Activated naive CD4-positive, alpha-beta T cell (primary cell): ENCODE measurements at places on chromosomes 11 and 22.

DNA sequence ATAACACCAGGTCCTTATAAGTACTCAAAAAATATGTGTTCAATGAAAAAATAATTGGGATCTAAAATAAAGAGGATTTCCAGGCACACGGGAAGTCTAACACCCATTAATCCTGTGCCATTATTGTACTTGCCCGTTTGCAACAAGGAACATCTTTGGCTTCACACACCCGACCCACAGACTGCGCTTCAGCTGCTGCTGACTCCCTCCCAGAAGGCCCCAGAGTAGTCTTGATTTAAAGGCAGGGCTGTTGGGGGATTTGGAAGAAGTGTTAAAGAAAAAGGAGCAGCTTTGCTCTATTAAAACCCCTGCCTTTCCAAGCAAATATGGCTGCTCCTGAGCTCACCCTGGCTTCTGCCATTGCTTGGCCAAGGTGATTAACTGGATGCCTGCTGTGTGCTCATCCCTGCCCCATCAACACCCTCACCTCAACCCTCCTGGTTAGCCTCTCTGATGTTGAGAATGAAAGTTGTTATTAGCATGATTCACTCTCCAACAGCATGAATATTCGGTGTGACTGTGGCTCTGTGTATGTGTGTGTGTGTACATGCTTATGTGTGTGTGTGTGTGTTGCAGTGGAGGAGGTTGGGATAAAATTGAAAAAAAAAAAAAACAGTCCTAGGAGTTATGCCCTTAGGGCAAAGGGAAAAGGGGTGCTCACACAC lies 76.1 kb downstream of the KIRREL3 start:
- no peak for DNase-seq

- no peak for DNase-seq
These were observed 7.8 kb upstream of the RRM1 start for GRCh38 chr11:4086575-4087353.

DNA sequence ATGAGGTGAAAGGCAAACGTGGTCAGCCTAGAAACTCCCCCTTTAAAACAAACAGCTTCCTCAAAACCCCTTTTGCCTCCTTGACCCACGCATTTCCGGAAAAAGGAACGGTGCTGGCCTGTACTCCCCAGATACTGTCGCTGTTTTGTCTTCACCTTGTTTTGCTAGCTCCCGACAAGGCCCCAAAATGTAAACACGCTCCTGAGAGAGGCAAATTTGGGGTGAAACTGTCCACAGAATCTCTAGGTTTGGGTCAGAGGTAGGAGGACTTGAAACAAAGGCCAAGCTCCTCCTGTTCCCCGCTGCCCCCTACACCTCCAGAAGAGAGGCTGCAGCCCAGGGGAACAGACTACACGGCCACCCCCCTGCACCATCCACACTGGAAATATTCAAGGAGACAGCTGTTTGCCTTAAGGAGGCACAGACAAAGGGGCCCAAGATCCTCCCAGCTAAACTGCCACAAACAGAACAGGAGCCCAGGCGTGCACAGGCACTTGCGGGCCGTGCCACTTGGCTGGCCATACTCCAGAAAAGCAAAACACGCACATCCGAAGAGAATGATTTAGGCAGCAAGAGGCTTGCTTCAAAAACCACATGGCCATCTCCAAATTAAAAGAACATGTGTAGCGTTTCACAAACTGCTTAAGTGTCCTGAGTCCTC lies 160.5 kb upstream of the GRK3 start:
- DNase-seq: no peak

DNA sequence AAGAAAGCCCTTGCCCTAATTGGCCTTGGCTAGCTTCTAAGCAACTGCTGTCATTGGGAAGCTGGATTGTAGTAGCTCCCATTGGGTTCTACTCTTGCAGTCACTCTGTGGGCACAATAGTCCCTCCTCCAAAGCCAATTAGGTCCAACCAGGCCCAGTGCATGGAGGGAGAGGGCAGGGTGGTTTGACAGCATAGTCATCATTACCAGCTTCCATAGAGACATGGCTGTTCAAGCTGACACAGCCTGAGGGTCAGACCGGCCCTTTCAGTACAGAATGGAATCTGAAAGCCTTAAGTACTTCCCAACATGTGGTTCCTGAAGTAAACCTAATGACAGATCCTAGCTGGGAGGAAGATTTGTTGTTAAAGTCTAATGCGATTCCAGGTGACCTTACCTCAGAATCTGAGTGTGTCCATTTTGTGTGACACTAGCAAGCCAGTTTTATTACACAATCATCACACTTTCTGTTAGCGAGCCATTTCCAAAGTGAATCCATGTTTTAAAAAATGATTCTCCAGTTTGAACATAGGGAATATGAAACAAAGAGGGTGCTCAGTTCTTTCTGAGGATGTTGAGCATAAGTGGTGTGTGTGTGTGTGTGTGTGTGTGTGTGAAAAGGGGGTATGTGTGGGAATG lies 6.9 kb downstream of the PLET1 start:
- no peak for DNase-seq

DNA sequence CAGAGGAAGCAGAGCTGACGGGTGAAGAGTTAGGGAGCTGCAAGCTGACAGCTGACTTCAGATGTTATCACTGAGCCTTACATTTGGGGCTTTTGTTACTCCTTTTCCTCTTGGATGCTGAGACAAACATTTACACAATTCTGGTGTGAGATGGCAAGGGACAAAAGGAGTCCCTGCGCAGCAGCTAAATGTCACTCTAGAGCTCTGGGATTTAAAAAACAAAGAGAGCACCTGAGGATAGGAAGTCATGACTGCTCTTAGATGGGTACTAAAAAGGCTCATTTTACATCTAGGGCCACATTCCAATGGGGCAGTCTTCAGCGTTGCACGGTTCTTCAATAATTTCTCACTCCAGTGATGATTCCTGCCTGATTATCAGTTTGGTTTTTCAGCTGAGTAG lies 204.5 kb downstream of the RAB38 start:
- no peak for DNase-seq

DNA sequence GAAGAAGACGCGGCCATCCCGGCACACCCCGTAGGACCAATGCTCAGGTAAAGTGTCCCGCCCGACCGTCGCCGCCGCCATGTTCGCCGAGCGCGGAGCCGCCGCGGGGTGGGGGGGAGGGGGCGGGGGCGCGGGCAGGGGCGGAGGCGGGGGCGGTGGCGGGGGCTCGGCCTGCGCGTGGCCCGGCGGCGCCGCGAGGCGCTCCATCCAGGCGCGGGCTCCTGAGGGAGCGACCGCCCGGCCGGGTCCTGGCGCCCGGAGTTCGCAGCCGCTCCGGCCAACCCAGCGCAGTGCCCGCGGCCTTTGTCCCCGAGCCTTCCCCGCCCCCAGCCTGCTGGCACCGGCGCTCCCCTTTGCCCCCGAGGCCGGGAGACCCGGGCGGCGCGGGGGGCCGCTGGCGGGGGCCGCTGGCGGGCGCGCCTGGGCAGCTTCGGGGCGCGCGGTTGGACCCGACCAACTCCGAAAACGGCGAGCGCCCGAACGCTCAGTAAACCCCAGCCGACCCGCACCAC lies at the start of gene PLEKHA7:
PLEKHA7 (minus strand) TSS at position 94 of the 512 bp plus-strand sequence; CDS start at position 81, 13 bp downstream.
- DNase-seq: no peak

GRCh38 chr11:34650528-34650927 lies 29.6 kb downstream of the EHF start:
- peak; percentile 22 for DNase-seq

DNA sequence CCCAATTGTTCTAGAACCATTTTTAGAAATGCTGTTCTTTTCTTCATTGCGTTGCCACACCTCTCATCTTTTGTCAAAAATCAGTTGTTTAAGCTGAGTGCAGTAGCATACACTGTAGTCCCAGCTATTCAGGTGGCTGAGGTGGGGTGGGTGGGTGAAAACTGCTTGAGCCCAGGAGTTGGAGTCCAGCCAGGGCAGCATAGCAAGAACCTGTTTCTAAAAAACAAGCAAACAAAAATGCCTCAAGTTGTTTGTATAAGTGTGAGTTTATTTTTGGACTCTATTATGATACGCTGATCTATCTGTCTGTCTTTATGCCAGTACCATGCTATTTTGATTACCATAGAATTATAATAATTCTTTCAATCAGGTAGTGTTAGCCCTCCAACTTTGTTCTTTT lies 62.5 kb upstream of the RRM1 start:
- DNase-seq: no peak

GRCh38 chr11:57502870-57503269 lies 12.6 kb downstream of the SLC43A1 start:
- DNase-seq: no peak

DNA sequence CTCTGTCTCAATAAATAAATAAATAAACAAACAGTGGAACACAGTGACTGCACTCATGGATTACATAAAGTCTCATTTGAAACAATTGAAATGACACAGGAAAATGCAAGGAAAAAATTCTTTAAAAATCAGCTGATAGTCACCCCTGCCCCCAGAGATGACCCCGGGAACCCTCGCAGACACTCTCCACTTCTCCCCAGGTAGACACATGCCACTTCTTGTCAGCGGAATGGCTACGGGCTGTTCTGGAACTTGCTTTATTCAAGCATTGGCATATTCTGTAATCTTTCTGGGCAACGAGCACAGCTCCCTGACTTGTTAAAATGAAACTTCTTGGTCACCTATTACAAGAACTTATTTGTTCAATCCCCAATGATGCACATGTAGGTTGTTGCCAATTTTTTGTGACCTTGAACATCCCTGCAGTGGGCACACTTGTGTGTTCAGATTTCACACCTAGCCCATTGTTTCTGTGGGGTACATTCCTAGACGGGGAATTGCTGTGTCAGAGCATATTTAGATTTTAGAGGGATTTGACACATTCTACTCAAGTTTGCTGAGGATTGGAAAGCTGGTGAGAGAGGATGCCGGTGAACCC lies 32.8 kb downstream of the MYEOV start:
- DNase-seq: no peak

DNA sequence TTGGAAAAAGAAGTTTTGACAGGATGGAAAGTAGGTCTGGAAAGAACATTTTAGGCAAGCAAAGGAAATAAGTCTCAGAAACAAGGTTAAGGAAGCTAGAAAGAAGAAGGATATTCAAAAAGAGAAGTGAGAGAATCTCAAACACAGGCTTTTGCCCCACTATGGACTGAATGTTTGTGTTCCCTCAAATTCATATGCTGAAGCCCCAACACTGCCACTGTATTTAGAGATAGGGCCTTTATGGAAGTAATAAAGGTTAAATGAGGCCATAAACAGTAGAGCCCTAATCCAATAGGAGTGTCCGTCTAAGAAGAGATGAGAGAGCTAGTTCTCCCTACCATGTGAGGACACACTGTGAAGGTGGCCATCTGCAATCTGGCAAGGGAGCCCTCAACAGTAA lies 20.6 kb upstream of the RPS13 start:
- DNase-seq: no peak

DNA sequence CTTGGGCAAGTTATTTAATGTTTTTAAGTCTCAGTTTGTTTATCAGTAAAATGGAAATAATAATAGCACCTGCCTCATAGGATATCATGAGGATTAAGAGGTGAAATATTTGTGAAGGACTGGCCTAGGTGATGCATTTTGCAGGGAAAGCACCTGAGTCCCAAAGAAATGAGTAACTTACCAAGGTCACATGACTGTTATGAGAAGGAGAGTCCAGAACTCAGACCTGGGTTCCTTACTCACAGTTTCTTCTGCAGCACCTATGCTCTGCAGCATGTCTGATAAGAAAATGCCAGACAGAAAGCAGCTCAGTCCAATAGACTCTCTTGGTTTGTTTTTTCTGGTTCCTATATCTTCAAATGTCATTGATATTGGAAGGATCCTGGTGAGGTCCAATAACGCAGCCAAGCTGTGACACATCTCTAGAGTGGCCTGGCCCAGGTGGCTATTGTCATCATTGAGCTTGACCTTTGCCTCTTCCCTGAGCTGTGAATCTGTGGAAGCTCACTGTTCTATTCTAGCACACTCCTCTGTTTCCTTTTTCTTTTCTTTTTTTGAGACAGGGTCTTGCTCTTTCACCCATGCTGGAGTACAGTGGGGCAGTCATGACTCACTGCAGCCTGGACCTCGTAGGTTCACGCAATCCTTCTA lies 174.7 kb upstream of the NAV2 start:
- DNase-seq: no peak

DNA sequence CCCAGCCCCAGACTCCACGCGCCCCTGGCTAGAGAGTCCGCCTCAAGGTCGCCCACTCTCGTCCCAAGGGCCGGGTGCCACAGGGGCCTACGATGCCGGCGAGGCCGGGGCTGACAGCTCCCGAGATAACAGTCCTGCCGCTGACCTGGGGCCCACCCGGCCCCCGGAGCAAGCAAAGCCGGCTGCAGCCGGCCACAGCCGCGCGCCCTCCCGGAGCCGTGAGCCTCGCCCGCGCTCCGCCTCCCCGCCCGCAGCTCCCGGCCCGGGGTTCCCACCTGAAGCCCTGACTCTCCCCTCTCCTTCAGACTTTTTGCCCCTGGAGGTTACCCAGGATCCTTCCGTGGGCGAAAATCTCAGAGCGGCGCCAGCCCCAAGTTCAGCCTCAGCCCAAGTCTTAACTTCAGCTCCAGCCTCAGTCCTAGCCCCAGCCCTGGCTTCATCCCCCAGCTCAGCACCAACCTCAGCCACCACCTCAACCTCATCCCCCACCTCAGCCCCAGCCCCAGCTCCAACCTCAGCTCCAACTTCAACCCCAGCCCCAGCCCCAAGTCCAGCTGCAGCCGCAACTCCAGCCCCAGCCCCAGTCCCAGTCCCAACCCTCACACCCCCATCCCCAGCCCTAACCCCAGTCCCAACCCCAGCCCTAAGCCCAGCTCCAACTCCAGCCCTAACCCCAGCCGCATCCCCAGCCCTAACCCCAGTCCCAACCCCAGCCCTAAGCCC lies 1.7 kb downstream of the KLHDC7B start:
- DNase-seq: no peak

DNA sequence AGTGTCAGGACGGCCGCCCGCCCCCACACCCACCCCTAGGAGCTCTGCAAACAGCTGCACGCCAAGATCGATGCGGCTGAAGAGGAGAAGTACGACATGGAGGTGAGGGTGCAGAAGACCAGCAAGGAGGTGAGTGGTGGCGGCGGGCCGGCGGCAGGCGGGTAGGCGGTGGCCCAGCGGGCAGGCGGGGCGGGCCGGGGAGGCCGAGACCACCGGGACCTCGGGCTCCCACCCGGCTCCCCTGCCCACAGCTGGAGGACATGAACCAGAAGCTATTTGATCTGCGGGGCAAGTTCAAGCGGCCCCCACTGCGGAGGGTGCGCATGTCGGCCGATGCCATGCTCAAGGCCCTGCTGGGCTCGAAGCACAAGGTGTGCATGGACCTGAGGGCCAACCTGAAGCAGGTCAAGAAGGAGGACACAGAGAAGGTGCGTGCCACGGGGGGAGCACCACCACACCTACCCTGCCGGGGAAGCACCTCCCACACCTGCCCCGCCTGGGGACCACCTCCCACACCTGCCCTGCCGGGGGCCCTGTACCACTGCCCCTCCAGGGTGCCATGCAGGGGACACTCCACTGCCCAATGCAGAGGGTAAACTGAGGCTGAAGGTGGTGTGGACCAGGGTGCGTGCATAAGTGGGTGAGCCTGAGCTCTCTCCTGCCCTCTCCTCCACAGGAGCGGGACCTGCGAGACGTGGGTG lies 2.1 kb downstream of the TNNI2 start:
- DNase-seq: no peak

GRCh38 chr11:80144897-80145594 lies 704.2 kb upstream of the TENM4 start:
- DNase-seq: no peak

GRCh38 chr11:16876053-16876752 lies 137.8 kb downstream of the C11orf58 start:
- DNase-seq: no peak
